ENCODE measurements at places on chromosomes 1 and 21.
A peak's percentile ranks its signal among the peaks of the same experiment; 100 is the strongest.

GRCh38 chr21:38505654-38506523 lies 7.6 kb upstream of the ERG start:
- peak; percentile 78 for DNase-seq

DNA sequence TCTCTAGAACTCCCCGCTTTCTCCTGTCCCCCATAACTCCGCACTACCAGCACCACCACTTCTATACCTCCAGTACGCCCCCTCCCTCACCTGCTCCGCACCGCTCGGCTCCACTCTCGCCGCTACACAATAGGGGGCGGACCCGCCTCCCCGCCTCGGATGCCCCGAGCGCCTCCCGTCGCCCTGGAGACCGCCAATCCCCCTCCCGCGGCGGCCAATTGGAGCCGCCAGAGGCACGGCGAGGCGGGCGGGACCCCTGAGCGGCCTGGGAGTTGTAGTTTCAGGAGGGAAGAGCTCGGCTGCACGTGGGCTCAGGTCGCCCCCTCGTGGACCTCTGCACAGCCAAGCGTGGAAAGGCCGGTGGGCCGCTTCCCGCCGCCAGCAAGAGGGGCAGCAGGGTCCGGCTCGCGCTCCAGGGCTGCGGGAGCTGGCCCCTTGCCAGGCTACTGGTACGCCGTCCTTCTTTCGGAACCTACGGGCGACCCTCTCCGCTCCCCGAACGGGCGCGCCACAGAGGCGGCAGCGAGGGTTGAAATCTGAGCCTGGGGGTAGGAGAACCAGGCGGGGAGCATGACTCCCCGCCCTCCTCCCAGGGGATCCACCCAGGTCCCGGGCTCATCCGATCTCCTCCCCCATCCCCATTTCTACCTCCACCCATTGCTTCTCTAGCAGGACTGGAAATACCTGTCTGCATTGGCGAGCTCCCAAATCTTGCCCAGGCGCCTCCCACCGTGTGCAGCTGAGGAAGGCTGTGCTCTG lies at the start of gene IGSF9:
TSS of gene IGSF9 (minus strand) at position 131 of the 759 bp plus-strand sequence. CDS start 2,159 bp downstream, outside the sequence.
- peak; percentile 98 for DNase-seq

DNA sequence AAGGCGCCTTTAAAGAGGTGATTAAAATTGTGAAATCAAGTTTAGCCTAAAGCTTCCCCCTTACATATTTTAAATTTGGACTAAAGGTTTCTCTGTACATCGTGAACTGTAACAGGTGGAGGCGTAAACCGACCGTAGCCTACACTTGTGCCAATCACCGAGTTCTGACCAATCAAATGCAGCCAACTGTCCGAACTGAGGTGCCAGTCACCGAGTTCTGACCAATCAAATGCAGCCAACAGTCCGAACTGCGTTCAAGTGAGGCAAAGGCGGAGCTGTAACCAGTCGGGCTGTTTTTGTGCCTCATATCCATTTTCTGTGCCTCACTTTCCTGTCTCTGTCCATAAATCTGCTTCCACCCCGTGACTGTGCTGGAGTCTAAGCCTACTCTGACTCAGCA lies 7.4 kb downstream of the TFF1 start:
- DNase-seq, result no peak

DNA sequence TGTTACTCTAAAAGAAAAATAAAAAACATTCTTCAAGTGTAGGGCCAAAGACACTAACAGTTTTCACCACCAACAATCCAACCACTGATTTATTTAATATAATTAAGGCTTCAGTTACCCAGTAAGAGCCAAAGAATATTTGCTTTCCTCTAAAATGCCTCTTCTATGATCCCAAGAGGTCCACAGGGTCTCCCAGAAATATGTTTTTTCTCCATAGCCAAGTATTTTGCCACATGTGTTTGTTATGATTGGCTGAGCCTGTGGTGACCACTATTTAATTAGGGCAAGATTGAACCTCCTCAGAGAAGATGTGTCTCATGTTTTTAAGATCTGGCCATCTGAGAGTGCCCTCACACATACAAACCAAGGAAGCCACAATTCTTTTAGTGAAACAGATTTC lies 135.9 kb downstream of the TPR start:
- no peak for DNase-seq

- no peak for DNase-seq
These were observed 240.0 kb upstream of the CAMK1G start for GRCh38 chr1:209343511-209343910.

GRCh38 chr1:86460998-86461397 lies 7.7 kb upstream of the CLCA1 start:
- no peak for DNase-seq

DNA sequence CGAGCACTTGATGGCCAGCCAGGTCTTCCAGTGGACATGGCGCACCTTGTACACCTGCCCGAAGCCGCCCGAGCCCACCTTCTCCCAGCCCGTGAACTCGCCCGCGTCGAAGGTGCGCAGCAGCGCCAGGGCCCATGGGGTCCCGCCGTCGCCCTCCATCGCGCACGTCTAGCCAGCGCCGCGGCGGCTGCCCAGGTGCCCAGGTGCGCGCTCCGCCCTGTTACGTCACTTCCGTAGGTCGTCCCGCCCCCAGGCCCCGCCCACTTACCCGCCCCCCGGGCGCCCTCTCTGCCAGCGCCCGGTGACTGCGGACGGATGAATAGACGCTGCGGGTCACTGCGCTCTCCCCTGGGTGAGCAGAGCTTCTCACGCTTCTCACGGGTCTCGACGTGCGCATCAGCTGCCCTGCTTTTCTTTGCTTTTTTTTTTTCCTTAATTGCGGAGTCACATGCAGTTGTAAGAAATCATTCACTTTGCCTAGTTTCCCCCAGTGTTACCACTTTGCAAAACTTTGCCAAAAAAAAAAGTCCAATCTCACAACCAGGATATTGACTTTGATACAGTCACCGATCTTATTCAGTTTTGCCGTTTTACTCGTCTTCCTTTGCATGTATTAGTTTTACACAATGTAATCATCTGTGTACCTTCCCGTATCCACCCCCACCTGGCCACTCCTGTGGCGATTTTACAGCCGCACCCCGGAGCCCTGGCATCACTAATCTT lies at the start of gene RIPK4:
TSS of gene RIPK4 (minus strand) at position 170 of the 723 bp plus-strand sequence. CDS start at position 159, 11 bp downstream.
- DNase-seq, result peak; percentile 80

- DNase-seq, result no peak
These were observed 100.6 kb upstream of the KCNJ15 start for GRCh38 chr21:38156200-38156599.

- DNase-seq, result no peak
These were observed 25.2 kb downstream of the EVA1C start for GRCh38 chr21:32437729-32438128.

DNA sequence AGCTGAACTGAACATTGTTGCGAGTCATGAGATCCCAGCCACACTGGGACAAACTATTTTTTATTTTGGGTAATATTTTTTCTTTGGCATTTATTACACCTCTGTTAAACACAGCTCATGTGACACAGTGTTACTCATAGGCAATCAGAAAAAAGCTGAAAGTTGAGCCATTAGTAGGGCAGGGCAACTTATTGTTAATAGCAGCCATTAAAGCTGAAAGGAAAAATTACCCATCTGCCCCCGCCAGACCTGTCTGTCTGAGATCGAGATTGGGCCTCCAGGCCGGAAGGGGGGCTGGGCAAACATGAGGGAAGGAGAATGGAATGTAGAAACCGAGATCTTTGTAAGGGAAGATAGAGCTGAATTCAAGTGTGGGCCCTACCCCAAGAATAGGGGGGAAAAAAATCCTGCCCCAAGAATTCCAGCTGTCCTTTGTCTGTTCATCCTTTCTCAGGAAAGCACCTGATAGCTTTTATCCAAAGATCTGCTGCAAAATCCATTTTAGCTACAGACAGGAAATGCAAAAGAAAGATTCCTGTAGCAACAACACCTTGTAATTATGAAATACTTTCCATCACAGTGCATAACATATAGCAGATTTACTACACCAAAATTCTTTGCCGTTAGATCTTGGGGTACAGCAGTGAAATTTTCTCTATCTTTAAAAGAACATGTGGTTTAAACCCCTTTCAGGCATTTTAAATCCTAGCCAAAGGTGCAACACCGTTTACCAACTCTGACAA lies 212.8 kb downstream of the PBX1 start:
- peak; percentile 88 for DNase-seq

- no peak for DNase-seq
These were observed 842 bp upstream of the GCSAML start for GRCh38 chr1:247548092-247548491.

- DNase-seq, result no peak
These were observed 10.0 kb upstream of the EPHA8 start for GRCh38 chr1:22553104-22553880.
